ENCODE measurements at places on chromosomes 1 and 21. TPM values are rescaled to one million over a fixed set of nuclear protein-coding genes. Genes with fewer than 3 reads are reported as not detected.

DNA sequence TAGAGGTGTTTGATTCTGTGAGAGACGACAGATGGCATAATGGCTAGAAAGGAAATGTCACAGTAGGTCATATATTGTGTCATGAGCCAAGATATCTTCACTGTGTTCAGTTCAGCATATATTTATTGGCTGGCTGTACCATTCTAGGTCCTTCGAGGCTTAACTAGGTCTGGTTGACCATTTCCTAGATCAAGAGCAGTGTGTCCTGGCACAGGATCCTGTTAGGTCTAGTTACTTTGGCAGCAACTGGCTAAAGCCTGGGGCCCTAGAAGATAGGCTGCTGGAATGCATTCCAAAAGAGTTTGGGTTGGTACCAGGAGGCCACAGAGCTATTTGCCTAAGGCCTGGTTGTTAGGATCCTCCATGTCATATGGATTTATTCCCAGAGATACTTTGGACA is 20.9 kb downstream of the ZBTB40 start:
- DNase-seq: no peak

DNA sequence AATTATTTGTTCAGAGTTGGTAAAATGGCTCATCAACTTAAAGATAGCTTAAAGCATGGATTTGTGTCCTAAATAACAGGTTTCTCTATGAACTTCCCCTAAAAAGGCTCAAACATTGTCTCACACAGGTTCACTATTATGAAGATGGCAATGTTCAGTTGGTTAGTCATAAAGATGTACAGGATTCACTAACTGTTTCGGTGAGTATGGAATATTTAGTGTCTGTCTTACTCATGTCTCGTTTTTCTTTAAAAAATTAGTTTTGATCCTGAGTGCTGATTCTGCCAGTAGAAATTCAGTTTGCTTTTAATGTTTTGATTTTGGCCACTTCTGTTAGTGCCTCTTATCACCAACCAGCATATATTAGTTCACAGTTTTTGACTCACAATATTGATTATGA is 7.5 kb upstream of the MOV10 start:
- no peak for DNase-seq

DNA sequence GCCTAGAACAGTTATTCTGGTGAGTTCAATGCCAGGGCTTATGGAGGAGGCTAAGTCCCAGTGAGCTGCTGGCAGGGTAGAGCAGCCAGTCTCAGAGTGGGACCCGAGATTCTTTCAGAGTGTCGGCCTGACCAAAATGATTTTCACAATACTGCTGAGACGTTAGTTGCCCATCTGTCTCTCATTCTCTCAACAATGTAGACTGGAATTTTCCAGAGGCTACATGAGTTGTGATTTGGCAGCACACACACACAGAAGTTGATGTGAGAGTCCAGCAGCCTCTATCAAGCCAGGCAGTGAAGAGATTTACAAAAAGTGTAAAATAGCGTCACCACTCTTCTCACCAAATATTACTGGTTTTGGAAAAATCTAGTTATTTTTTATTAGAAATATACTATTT is 21.7 kb downstream of the CACNA1S start:
- no peak for DNase-seq

DNA sequence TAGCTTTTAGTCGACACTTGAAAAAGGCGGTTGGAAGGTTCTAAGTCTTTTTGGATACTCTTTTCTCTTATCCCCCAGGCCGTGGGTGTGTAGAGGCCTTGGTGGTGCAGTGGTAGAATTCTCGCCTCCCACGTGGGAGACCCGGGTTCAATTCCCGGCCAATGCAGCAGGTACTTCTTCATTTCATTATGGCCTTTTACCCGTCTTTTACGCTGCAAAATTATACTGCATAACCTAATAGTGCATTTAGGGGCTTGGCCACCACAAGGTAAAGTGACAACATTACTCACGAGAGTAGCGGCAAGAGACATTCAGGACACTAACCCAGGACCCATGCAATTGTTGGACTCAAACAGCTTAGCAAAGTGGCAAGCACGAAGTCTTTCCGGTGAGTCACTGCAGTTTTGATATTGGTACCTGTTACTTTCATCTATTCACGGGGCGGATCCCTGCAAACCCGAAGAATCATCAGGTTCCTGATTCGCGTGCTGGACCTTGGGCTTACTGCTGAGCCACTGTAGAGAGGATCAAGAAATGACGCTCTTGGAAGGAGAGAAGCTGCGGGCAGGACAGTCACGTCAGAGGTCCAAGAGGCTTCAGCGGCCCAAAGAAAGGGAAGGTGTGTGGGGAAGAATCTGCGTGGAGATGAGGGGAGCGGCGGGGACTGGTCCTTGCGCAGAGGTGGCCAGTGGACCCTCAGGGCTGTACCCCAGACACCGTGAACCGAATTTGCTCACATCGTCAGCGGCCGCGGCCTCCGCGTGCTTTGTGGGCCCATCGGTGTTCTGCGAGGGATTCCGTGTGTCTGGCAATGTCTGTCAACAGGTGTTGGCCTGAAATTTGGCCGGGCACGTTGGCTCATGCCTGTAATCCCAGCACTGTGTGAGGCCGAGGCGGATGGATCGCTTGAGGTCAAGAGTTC is 12.9 kb upstream of the RNU1-4 start:
- peak; percentile 91 for DNase-seq

TIE1 gene
- not detected for total RNA-seq

IFI44L gene
- 22.1 TPM for total RNA-seq

GRCh38 chr1:30526652-30527345 is 196.6 kb downstream of the MATN1 start:
- DNase-seq: peak; percentile 73

GRCh38 chr1:93670141-93670540 is 11.5 kb downstream of the BCAR3 start:
- DNase-seq: no peak

- no peak for DNase-seq
Measured at GRCh38 chr1:82806133-82806532, 1005.4 kb downstream of the ADGRL2 start.

GRCh38 chr1:16207318-16208269 is 4.9 kb downstream of the ARHGEF19 start:
- no peak for DNase-seq

DNA sequence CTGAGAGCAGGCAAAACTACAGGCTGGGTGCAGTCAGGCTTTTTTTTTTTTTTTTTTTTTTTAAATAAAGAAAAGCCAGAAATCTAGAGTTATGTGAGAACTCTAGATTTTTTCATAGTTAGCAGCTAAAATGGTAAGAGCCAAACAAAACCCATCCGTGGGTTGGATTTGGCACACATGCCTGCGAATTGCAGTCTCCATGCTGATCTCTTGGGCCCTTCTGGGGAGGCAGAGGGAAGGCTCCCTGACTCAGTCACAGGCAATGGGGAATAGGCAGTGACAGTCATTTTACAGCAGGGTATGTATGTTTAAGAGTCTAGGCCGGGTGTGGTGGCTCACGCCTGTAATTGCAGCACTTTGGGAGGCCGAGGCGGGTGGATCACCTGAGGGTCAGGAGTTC is 2.6 kb downstream of the TXLNA start:
- DNase-seq: no peak

DNA sequence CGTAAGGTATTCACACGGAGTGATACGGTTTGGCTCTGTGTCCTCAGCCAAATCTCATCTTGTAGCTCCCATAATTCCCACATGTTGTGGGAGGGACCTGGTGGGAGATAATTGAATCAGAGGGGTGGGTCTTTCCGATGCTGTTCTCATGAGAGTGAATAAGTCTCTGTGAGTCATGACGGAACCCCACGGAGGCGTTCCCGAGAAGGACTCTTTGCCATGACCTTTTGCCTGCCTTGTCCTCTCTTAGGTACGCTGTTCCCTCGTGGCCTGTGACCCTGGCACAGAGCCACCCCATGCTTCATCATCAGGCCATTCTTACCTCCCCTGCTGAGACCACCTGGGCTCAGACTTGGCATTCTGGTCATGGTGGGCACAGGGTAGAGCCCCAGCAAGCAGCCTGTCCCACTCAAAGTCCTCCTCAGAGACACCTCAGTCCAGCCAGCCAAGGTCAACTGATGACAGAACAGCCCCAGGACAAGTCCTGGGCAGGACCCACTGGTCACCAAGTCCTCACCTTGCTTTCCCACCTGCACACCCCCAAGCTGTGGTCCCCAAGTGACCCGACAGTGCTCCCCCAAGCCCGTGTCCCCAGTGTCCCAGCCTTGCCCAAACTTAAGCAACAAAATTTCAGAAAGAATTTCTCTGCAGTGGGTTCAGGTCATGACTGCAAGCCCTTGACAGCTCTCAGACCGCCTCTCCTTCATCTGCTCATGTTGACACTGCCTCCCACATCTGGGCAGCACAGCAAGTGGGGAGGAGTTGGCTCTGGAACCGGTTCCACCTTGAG is 158.4 kb downstream of the ACTL8 start:
- DNase-seq: no peak

ROR1 gene
- total RNA-seq: 21.8 TPM

MFSD2A gene
- 0.60 TPM for total RNA-seq

GRCh38 chr1:116127848-116128540 is 16.8 kb downstream of the MAB21L3 start:
- peak; percentile 53 for DNase-seq

PLA2G2D gene
- total RNA-seq: not detected

- DNase-seq: no peak
Measured at GRCh38 chr1:217088011-217088410, 364.8 kb upstream of the ESRRG start.

GRCh38 chr1:63931468-63931867 is 157.7 kb downstream of the ROR1 start:
- DNase-seq: no peak

GRCh38 chr1:201275253-201275666 is 8.0 kb upstream of the PKP1 start:
- DNase-seq: peak; percentile 97

KPRP gene
- total RNA-seq: not detected

DNA sequence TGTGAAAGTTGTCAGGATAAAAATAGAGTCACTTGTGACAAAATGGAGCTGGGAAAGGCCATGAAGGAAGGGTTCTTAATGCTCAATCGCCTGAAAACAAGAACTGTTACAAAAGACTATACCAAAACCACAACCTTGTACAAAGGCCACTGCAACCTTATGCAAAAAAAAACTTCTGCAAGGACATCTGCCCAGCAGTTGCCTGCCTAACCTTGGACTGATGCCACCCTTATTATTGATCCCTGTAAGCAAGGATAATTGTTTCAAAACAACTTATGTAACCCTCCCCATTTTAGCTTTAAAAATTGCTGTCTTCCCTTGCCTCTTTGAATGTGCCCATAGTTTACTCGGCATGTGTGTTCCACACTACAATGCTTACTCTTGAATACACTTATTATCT is 5.7 kb downstream of the ALG14 start:
- DNase-seq: no peak

DNA sequence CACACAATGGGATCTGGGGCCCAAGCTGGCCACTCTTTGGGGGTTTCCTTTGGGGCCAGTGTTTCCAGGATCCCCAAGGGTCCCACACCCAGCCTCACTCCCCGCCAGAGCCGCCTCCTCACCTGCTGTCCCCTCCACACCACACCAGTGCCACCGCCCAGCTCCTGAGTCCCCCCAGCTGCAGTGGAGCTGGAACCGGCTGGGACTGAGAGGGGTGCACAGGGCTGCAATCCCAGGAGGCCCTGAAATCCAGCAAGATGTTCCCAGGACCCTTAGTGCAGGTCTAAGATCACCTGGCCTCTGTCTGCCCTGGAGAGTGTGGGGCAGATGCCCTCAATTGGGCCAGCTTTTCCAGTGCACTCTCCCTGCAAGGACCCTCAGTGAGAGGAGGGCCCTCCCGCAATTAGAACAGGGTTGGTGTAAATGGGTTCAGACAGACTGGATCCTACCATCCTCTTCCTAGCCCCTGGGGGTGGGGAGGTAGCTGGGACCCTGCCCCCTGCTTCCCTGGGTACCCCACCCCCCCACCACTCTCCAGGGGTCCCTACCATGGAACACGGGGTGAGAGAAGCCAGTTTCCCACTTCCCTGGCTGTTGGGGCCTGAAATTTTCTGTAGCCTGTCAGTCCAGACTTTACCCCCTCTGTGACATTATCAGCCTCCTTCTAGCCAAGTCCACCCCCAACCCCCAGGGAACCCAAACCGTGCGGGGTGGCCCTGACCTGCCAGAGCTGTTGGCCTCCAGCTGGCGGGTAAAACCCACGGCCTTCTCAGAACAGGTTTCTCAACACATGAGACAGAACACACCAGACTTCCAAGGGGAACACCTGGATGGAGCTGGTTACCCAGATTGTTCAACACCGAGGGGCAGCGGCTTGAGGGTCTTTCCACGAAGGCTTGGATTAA is 7.0 kb downstream of the KRTAP10-12 start:
- DNase-seq: peak; percentile 80

NCAM2 gene
- total RNA-seq: 135 TPM

ADAM30 gene
- total RNA-seq: not detected

DNA sequence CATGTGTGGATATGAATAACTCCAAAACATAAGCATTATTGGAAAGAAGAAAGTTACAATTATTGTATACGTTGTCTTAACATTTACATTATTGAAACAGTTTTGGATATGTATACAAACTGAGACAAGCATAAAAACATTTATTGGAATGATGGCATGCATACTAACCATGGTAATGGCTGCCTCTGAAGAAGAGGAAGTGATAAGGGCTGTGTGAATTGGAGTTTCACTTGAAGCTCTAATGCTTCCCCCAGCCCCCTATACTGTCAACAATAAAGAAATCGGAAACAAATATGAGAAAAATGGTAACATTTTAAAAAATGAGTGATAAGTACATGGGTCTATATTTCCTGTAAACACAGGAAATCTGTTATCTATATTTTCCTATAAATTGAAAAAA is 367.7 kb upstream of the DPYD start:
- DNase-seq: no peak

DNA sequence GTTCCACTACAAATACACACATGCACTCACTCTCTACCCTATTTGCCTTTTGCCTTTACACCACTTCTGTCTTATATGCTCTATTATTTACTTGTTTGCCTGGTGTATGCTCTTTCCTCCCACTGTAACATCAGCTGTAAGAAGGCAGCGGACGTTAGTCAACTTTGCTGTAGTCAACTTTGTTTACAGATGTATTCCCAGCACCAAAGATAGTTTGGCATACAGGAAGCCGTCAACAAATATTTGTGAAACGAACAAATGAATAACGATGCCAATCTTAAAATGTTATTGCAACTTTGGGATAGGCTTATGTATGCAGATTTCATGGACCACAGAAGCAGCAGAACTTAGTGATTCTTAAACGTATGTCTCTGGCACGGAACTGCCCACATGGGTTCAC is 138.3 kb upstream of the GALNT2 start:
- DNase-seq: no peak

TNFRSF8 gene
- not detected for total RNA-seq

LBR gene
- 29.5 TPM for total RNA-seq

SELE gene
- not detected for total RNA-seq

GRCh38 chr1:28180306-28181305 is 4.1 kb upstream of the PTAFR start:
- no peak for DNase-seq
